ENCODE measurements at places on chromosomes 4 and X.

DNA sequence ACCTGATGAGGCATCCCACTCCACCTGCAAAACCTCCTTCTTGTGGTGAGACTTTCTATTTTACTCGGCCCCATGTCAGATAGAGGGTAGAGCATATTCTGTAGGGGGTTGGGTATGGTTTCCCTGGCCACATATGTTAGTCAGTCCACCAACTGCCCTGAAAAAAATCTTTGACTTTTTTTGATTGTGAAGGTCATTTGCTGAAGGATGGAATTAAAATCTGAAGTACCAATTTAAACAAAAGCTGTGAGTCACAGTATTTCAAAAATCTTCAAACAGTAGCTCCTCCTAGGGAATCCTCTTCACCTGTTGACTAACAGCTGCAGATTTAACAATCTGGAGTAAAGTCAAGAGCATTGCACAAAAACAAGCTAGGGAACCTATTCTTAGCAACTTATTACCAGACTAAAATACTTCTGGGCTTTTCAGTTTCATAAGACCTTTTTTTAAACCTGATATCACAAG, 8.0 kb upstream of the CCDC110 start:
- no peak for DNase-seq

- no peak for DNase-seq
These were observed 124.6 kb downstream of the RAP1GDS1 start for GRCh38 chr4:98385831-98386230.

DNA sequence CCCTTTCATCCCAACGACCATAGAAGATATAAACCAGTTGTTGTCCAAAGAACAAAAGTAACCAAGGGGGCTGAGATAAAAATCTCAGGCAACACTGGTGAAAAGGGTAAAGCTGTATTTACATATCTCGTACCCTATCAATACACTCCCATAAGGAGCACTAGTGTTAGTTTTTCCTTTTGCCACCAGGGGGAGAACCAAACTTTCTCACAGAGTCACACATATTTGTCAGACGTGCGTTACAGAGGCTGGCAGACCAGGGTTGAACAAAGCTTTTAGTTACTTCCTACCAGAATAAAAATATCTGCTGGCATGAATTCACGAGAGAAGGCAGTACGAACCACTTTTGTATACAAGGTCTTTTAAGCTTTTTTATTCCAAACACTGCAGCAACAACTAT, 88.3 kb downstream of the AMELX start:
- no peak for DNase-seq

DNA sequence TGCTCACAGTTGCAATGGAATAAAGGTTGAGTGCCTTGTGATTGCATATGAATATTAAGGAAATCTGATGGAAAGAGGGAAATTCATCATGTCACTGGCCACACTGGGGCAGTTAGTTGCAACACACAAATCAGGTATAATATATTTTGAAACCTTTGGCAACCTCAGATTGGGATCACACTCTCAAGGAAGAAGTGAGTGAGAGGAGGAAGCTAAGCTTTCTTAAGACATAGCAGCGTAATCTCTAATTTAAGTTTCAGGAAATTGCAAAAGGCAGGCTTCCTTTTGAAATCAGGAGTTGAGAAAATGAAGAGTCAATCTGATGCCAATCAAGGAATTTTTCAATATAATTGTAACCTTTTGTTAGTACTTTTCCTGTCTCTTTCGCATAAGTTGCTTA, 12.3 kb upstream of the CLTRN start:
- DNase-seq: no peak

GRCh38 chrX:619451-619811, 11.2 kb upstream of the SHOX start:
- DNase-seq: no peak

DNA sequence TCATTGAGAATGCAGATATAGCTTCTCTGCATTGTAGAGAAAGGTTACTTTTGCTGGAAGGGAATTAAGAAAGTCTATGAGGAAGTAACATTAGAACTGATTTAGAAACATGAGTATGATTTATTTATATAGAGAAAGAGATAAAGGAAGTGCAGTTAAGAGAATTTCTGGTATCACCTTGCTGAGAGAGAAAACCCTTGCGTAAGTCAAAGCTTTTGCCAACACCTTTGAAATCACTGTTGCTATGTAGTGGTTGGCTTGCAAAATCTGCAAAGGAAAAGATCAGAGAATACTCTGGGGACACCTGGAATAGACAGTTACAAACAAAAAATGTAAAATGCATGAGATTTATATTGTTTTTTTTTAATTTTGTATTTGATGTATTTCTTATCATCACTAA, 137.3 kb upstream of the RXFP1 start:
- DNase-seq: no peak

GRCh38 chr4:119834906-119835612, 206.5 kb upstream of the PDE5A start:
- no peak for DNase-seq

DNA sequence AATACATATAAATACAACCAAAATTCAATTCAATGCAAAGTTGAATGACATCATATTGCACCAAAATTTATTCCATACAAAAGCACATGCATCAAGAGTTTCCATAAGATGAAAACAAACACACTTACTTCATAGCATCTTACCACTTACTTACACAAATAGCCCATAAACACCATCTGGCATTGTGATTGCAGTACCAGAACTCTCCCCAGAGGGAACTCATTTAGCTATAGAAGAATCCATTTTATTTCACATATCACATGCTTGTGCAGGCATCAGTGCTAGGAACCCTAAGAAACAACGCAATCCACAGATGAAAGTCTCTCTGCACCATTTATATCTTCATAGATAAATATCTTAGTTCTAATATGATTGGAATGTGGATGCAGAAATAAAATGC, 77.9 kb downstream of the SLC7A11 start:
- DNase-seq: no peak

DNA sequence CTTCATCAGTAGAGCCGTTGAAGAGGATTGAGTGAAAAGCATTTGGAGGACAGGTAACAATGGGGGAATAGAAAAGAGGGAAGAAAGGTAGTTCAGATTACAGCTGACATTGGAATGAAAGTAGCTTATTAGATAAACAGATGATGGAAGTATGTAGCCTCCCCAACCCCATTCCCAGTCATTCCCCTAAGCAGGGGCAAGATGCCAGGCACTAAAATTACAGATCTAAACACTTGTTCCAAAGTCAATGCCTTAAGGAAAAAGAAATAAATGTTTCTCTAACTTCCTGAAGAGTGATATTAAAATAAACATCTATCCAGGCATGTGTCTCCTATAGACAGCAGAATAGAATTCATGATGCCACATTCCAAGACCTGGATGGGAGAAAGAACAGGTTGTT, 350.8 kb downstream of the PDGFC start:
- DNase-seq: no peak

GRCh38 chr4:26803211-26803861, 57.3 kb upstream of the STIM2 start:
- no peak for DNase-seq

DNA sequence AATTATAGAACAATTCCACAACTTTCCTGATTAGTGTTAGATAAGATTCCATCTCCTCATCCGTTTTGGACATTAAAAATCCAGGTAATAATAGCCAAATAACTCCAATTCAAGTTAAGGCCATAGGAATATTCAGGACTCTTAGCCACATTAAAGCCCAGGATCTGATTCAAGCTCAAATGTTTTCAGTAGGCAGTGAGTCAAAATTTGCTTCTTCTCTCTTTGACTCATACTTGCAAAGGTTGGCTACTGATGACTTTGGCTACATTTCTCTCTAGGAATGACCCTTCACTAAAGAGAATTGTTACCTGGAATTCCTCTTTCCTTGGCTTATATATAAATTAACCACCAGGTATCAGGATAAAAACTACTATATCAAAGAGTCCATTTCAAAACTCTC, 354.9 kb upstream of the HS3ST1 start:
- DNase-seq: no peak

GRCh38 chr4:32462944-32463343, 1742.8 kb downstream of the PCDH7 start:
- no peak for DNase-seq

DNA sequence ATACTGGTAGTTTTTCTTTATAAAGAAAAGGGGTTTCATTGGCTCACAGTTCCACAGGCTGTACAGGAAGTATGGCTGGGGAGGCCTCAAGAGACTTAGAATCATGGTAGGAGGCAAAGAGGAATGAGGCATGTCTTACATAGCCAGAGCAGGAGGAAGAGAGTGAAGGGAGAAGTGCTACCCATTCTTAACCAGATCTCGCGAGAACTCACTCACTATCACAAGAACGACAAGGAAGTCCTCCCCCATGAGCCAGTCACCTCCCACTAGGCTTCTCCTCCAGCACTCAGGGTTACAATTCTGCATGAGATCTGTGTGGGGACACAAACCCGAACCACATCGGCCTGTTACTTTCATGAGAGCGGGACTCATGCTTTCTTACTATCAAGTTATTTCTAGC, 240.5 kb downstream of the TENM3 start:
- no peak for DNase-seq

DNA sequence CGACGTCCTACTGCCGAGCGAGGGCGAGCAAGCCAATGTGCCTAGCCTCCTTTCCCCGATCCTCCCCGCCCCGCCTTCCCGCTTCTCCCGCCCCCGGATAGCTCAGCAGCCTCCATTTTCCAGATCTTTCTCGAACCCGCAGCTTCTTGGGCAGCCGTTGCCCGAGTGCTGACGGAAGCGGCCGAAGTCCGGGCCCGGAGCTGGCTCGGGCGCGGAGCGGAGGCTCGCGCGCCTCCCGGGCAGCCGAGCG, 172 bp upstream of the HSPA4L start:
- no peak for DNase-seq

GRCh38 chr4:7985891-7986441, 46.3 kb upstream of the AFAP1 start:
- no peak for DNase-seq

DNA sequence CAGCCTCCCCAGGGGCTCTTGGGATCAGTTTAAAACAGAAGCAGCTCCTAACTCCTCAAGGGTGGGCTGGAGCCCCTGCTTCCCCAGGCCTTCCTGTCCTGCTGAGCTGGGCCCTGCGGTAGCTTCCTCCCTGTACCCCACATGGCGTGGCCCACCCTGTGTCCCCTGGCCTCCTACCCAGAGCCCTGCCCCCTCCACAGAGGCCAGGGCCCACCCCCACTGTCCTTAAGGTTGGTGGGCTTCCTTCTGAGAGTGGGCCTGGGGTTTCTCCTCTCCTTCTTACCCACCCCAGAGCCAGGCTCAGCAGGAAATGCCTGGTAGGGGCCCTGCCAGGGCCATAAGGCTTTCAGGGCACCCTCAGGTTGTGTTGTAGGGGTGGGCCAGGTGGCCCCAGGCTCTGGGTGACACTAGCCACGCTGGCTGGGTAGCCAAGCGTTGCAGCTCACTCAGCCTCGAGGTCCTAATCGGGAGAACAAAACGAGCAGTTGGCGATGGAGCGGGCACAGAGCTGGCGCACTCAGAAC, 11.6 kb downstream of the SH3BP2 start:
- DNase-seq: no peak

- no peak for DNase-seq
These were observed 27.0 kb downstream of the AR start for GRCh38 chrX:67570839-67571238.

DNA sequence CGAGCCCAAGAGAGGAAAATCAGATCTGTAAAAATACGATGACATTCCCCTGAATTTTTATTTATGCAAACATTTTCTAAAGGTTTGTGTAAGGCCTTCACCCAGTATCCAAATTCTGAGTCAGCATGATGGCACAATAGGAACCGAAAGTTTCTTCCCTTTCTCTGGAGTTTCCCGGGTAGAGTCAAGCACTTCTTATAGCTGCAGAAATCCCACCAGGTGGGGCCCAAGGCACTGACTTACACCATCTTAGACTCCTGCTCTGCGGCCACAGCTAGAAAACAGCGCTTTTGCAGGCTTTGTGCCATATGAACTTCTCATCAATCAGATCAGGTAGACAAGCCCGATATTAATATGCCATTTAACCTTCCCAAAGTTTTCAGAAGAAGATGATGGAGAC, 13.4 kb downstream of the LEF1 start:
- no peak for DNase-seq

GRCh38 chr4:162360369-162361149, 196.8 kb upstream of the FSTL5 start:
- DNase-seq: no peak

DNA sequence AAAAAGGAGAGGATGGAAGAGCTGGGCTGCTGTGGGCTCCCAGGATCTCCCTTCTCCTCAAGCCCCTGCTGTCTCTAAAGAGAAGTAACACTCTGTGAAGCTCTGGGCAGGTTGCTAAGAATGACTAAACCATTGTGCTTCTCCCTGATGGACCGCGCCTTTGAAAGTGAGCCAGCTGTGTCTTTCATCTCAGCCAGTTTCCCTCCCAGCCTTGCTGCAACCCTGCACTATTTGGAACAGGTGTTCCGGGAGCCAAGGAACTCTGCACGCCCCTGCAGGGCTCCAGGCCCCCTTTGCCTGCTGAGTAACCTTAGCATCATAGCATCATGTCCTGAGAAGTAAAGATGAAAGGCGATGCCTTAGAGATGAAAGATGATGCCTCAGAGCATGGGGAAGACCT, 39.7 kb downstream of the SMIM20 start:
- no peak for DNase-seq

GRCh38 chr4:111635646-111636045, 509.6 kb upstream of the FAM241A start:
- DNase-seq: no peak

GRCh38 chr4:95387719-95388118, 161.1 kb downstream of the UNC5C start:
- no peak for DNase-seq

- DNase-seq: no peak
These were observed 27.3 kb downstream of the WDR1 start for GRCh38 chr4:10089346-10089745.

DNA sequence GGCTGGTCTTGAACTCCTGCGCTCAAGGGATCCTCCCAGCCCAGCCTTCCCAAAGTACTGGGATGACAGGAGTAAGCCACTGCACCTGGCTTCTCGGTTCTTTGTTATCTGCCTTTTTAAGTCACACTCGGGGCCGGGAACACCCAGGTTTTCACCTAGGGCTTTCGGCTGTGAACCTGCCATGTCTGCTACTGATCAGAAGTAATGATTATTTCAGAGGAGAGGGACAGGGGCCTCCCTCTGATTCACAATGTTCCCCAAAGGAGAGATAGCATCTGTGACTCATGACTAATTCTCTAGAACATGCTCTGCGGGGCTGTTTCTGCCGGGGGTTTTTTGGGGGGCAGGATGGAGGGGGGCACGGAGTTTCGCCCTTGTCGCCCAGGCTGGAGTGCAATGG, 26.9 kb downstream of the CRLF2 start:
- no peak for DNase-seq

GRCh38 chrX:71320126-71320525, 18.6 kb downstream of the ITGB1BP2 start:
- DNase-seq: no peak

- no peak for DNase-seq
These were observed 554.3 kb upstream of the TENM3 start for GRCh38 chr4:181688872-181689271.

DNA sequence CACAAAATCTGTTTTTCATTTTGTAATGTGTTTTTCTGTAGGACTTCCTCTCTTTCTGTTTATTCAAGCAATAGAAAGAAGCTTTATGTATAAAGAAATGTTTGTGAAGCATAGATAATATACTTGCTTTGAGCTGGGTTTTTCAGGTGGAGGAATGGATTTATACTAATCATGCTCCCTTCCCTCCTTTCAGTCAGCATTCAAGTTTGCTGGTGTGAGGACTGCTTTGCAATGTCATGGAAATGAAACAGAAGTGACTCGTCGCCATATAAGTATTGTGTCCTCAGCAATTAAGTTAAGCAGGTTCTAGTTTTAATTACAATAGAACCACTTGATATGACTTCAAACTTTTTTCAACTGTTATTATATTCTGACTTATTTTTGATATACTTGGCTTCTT, 1447.1 kb downstream of the PCDH19 start:
- no peak for DNase-seq

- DNase-seq: no peak
These were observed 168.7 kb upstream of the GALNTL6 start for GRCh38 chr4:171644430-171645057.

All from stimulated activated CD8-positive, alpha-beta memory T cell treated with anti-CD3 and anti-CD28 coated beads, Interleukin-4, amount 100 ng/mL, for 24 hours (primary cell).